ENCODE measurements at places on chromosomes 12 and 14.

DNA sequence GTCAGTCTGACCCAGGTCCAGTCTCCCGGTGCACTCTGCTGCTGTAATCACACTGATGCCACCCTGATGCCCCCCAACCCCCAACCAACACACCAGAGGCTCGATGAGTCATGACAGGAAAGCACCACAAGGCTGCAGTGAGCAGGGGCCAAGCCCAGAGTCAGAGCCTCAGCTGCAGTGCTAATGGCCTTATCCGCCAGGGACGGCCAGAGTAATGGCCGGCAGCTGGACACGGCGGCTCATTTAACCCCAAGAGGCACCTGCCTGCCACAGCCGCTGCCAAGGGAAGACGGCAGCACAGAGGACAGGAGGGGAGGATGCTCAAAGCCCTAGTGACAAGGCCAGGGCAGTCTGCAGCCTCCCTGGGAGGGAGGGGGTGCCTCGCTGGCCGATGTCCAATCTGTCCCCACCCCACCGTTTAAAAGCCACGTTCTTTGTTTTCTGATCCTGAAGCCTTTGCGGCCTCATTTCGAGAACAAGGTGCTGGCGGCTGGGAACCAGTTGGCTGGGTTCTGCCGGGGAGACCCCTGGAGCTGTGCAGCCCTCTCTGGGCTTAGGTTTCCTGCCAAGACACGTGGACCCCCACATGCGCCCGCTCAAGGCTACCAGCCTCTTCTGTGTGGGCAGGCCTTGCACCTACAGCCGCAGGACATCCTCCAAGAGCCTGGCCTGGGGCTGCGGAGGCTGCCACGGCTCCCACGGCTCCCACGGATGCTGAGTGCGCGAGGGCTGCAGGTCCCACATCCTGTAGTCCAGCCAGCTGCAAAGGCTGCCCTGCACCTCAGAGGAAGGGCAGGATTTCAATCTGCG, 13.1 kb downstream of the CCDC85C start:
- peak; percentile 88 for DNase-seq

DNA sequence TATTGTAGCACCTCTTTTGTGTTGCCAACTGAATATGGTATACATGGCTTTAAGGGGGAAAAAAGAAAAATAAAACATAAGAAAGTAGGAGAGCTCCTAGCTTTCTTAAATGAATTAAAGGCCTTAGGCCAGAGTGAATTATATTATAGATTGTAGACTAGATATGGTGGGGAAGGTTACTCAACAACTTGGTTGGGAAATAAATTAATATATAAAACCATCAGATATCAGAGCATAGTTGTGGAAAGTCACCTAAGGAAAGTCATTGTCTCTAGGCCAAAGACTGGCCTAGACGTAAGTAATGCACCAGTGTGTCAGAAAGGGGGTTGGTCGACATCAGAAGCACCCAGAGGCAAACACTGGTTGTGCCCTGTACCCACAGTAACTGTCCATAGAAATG, 391.8 kb downstream of the RAD51B start:
- no peak for DNase-seq

DNA sequence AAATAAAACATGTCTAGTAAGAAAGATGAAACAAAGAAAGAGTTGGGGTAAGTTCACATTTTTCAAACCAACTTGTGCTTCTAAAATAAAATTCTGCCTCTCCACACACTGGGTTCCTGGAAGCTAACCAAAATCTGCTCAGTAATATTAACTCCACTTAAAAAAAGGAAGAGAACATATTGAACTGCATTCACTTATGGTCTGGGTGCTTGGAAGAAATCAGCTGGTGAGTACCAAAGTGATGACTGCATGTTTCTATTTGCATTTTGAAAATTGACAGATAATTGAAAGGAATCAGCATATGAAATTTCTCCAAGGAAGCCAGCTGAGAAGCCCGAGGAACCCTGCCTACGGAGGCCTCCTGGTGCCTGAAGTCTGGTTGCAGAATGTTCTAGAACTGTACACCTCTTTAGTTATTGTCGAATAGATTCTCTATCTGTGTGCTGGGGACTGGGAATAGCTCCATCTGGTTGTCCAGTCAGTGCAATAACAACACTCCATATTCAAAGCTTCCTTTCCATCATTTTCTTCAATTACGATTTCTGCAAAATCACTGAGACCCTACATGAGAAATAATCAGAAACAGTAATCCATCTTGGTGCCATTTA, 836.1 kb downstream of the VRK1 start:
- no peak for DNase-seq

DNA sequence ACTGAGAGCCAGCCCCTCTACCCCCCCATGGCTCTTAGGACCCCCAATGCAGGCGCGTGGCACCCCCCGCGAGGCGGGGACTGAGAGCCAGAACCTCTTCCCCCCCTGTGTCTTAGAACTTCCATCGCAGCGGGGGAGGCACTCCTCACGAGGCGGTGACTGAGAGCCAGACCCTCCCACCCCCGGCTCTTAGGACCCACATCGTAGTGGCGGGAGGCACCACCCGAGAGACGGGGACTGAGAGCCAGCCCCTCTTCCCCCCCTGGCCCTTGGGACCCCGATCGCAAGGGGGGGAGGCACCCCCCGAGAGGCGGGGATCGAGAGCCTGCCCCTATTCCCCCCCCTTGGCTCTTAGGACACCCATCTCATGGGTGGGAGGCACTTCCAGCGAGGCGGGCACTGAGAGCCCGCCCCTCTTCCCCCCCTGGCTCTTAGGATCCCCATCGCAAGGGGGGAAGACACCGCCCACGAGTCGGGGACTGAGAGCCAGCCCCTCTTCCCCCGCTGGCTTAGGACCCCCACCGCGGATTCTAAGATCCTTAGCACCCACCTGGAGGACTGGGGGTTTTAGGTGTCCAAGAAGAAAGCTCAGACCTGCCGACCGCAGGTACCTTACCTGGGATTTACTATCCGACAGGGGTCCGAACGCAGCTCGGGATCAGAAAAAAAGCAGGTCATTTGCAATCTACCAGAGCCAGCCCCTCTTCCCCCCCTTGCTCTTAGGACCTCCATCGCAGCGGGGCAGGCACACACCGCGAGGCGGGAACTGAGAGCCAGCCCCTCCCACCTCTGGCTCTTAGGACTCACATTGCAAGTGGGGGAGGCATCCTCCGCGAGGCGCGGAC, 44.9 kb downstream of the DDX11 start:
- DNase-seq = peak; percentile 47

- no peak for DNase-seq
These were observed 1224.1 kb upstream of the SEL1L start for GRCh38 chr14:82757776-82758175.

DNA sequence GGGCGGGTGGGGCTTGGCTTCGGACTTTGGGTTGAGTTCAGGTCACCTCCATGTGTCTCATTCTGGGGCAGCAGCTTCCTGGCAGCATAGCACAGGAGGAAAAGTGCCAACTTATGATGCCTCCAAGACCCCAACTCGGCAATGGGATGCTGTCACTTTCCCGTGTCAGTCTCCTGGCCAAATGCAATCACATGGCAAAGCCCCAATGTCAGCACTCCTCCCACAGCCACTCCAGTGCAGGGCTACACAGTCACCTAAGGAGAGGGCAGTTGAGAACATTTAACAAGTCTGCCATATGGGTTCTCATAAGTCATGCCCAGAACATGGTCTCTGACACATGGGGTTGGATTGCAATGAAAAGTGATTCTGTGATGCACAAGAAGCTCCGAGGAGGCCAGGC, 26.7 kb downstream of the ELK3 start:
- DNase-seq = no peak
